Effector CD8-positive, alpha-beta T cell (primary cell): ENCODE measurements at places on chromosomes 5 and 9.

DNA sequence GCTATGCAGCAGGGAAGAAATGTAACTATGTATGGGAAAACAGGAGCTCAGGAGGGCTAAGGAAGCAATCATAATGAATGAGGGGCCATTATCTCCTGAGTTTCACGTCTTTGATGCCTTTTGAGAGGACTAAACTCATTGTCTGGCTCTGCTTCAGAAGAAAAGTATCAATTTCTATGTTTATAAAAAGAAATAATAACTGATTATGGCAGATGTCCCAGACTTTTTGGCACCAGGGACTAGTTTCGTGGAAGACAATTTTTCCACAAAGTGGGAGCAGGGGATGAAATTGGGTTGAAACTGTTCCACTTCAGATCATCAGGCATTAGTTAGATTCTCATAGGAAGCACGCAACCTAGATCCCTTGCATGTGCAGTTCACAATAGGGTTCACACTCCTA, 8.7 kb upstream of the IL7R start:
- no peak for DNase-seq

DNA sequence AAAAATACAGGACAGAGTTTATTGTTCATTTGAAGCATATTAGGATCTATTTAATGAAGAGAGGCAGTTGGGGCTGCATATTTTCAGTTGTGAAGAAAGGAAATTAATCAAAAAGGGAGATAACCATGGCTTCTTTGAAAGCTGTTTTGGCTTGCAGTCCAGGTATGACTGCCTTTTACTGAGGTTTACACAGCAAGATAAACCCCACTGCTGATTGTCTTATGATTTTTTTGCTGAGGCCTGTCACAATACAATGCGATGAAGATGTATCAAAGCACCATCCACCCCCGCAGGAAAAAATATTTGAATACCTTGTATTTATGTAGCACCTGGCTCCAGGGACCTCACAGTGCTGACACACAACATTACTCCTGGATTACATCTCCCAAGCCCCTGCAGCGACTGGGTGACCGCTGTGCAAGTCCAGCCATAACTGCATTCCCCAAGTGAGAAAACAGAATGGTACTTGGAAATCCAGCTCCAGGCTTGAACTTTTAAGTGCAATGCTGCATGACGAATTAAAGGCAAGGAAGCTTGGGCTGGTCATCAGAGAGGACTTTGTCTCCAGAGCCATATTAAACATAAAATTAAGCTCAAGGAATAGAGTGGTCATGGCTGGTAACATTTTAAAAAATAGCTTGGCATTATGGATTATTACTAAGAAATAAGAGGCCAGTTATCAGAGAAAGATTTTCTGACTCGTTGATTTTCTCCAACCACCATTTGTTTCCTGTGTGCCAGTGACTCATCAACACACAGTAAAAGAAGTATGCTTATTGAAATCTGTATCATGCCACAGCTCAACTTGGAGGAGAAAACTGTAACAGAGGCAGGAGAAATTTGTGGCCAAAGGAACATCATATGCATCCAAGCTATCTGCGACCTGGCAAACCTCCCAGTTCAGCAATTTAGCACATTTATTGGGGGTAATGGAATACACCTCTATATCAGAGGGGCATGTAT, 374.2 kb downstream of the MAN2A1 start:
- no peak for DNase-seq

- DNase-seq = no peak
Measured at GRCh38 chr5:83000428-83000827, 76.8 kb downstream of the TMEM167A start.

DNA sequence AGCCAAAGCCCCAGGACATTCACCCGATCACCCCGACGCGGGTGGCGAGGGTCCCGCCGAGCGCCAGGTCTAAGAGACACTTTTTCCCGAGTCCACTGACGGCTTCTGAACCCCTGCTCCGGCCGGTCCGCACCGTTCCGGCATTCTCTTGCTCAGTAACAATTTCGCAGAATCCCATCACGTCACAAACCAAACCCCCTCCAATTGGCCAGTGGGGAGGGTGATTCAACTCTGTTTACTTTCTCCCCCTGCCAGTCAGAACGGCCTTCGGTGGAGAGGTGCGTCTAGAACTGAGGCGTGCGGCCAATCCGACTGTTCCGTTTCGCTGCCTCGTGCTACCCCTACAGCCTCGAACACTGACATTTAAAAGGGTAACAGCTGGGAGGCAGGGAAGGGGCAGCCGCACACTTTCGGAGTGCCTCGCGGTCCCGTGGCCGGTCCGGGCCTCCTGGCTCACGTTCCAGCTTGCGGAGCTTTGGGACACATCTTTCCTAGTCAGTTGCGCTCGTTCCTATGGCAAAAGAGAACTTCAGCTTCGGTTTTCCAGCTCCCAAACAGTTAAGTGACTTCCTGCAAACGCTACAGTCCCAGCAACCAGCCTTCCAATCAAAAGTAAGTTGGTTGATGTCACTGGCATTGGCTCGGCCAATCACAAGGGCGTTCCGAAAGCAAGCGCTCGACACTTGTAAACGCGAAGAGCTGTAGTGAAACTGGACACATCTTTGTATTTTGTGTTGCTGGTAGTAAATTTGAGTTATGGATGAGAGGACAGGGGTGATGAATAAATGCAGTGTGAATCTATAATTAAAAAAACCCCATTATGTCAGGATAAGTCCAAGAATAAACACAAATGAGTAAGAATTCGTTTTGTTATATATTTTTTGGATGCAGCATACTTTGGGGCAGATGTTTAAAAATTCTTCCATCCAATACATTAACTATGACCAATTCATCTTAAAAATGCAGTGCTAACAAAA, at the start of gene KLF9:
Gene KLF9, minus strand, starts transcription at position 859 of the 977 bp plus-strand sequence. CDS start 1,294 bp downstream, outside the sequence.
- peak; percentile 86 for DNase-seq

DNA sequence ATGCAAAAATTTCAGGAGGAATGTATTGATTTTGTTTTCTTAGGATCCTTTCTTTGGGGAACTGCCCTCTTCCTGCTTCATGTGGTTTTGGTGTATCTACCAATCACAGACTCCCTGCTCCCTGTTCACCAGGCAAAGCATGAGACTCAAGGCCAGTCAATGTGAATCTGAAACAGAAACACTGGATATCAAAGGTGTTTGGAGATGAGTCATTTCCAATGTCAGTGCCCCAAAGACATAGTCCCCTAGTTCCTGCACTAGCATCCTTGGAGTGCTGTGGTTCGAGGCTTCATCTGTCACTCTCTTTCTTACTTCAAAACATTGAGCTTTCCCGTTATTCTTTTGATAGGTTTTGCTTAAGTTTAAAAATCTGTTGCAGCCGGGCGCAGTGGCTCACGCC, 8.1 kb downstream of the PPP3R2 start:
- DNase-seq = no peak

- no peak for DNase-seq
Measured at GRCh38 chr9:76634356-76635054, 129.7 kb upstream of the PCA3 start.

- no peak for DNase-seq
Measured at GRCh38 chr9:112711050-112711689, 6.7 kb downstream of the INIP start.

- DNase-seq = no peak
Measured at GRCh38 chr5:143186623-143187022, 216.9 kb downstream of the NR3C1 start.

DNA sequence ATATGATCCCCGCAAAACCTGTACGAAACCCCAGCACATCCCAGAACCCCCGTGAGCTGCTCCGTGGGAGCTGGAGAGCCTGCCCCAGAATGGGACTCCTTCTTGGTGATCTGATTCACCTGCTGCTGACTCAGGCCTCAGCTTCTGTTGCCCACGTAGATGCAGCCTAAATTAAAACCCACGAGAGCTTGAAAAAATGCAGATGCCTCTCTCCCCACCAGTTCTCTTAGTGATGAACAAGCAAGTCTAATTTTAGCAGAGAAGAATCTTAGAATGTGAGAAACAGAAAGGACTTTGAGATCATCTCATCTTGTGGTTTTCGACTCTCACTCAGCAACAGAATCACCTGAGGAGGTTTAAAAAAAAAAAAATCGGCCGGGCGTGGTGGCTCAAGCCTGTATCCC, 57.6 kb downstream of the TMOD1 start:
- no peak for DNase-seq

- DNase-seq = no peak
Measured at GRCh38 chr9:124964056-124964455, 23.2 kb upstream of the GOLGA1 start.

GRCh38 chr5:74185599-74185998, 454.9 kb downstream of the ENC1 start:
- no peak for DNase-seq

- DNase-seq = no peak
Measured at GRCh38 chr5:11482011-11482410, 422.2 kb downstream of the CTNND2 start.

DNA sequence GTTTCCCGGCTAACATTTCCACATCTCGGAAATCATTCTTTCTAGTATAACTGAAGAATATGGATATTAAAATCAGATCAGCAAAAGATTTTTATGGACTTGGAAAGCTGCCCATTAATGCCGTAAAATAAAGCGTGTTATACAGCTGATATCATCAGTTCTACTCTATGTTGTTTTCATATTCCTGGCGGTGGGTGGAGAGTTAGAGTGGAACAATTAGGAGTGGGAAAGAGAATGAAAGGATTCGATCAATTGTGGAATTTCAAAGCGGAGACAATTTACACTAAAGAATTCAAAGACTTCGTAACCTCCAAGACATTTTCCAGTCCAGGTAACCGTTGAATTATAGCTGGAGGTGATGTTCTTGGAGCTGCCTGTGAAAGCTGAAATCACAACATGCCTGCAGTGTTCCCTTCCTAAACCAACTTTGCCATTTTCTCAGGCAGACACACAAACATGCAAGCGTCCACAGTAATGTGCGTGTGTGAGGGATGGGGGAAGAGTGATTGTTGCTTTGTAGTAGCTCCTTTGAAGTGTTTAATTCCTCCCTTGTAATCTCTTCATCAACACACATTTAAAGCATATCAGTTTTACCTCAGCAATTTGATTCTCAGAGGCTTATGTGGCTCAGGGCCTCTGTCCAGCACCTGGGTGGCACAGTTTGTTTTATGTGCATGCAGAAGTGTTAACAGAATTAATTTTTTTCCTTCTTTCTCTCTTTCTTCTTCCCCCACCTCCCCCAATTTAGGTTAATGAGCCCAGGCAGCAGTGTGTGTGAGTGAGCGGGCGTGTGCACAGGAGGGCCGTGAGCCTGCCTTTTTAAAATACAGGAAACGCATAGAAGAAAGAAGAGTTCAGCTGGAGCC, 544.1 kb downstream of the RAB3C start:
- no peak for DNase-seq
